ENCODE measurements at places on chromosomes 1 and 21. TPM values are rescaled to one million over a fixed set of nuclear protein-coding genes. Genes with fewer than 3 reads are reported as not detected.

DNA sequence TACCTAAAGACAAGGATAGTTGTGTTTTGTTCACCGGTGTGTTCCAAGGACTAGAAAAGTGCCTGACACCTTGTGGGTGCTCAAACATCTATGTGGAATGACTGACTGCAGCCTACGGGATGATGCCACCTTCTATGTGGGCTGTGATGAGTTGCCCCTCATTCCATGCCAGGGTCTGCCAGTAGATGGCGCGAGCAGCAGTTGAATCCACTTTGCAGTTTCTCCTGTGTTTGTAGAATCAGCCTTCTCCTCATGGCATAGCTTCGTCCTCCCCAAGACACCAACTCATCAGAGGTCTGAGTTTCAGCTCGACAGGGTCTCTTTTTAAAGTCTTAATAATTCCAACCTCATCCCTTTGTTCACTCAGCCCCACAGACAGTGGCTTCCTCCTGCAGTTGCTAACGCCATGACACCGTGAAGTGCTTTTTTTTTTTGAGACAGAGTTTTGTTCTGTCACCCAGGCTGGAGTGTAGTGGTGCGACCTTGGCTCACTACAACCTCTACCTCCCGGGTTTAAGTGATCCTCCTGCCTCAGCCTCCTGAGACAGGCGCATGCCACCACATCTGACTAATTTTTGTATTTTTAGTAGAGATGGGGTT, 133.7 kb downstream of the CAPN8 start:
- DNase-seq: peak; percentile 51
- no peaks in the 10 kb centered on the region for H3K36me3 ChIP-seq
- H3K4me1 ChIP-seq: no peaks in the 10 kb centered on the region
- no peaks in the 10 kb centered on the region for H3K27me3 ChIP-seq
- no peak overlapping the region for H3K27ac ChIP-seq

The PAPPA2 gene
- total RNA-seq: 2.0 TPM

DNA sequence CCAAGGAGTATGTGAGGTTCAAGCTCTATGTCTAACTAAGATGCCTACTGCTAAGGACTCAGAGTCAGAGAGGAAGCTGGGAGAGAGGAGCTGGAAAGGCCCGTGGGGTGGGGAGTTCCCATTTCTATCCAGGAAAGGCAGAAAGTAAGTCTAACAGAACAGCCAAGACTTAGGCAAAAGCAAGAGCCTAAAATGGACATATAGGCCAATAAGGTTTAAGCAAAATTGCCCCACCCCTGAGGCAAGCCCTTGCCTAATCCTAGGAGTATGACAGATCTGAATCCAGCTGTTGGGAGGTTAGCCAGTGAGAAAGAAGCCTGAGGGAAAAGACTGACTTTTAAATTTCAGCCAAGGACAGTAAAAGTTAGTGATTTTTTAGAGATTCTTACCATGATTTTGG, 1.6 kb upstream of the KLHDC9 start:
- no peak overlapping the region for H3K27ac ChIP-seq
- H3K36me3 ChIP-seq: peaks cover 2% of the 10 kb centered on the region
- H3K4me3 ChIP-seq: no peak overlapping the region
- H3K27me3 ChIP-seq: no peaks in the 10 kb centered on the region

- no peaks in the 10 kb centered on the region for H3K27me3 ChIP-seq
- H3K27ac ChIP-seq: no peak overlapping the region
- H3K36me3 ChIP-seq: peaks cover 8% of the 10 kb centered on the region
- DNase-seq: no peak
These were observed 46.9 kb upstream of the LIN9 start for GRCh38 chr1:226355669-226356551.

- no peak overlapping the region for H3K27ac ChIP-seq
- H3K4me1 ChIP-seq: peaks cover 4% of the 10 kb centered on the region
These were observed 3.3 kb upstream of the CD55 start for GRCh38 chr1:207318072-207318619.

The CREB3L4 gene
- total RNA-seq: 17.4 TPM

GRCh38 chr1:229951856-229952534, 115.0 kb upstream of the GALNT2 start:
- no peaks in the 10 kb centered on the region for H3K36me3 ChIP-seq
- no peak overlapping the region for H3K27ac ChIP-seq
- no peaks in the 10 kb centered on the region for H3K27me3 ChIP-seq
- no peak overlapping the region for H3K4me3 ChIP-seq

All from thyroid gland (tissue), 4 donors.